ENCODE measurements at places on chromosomes 6 and 20.

DNA sequence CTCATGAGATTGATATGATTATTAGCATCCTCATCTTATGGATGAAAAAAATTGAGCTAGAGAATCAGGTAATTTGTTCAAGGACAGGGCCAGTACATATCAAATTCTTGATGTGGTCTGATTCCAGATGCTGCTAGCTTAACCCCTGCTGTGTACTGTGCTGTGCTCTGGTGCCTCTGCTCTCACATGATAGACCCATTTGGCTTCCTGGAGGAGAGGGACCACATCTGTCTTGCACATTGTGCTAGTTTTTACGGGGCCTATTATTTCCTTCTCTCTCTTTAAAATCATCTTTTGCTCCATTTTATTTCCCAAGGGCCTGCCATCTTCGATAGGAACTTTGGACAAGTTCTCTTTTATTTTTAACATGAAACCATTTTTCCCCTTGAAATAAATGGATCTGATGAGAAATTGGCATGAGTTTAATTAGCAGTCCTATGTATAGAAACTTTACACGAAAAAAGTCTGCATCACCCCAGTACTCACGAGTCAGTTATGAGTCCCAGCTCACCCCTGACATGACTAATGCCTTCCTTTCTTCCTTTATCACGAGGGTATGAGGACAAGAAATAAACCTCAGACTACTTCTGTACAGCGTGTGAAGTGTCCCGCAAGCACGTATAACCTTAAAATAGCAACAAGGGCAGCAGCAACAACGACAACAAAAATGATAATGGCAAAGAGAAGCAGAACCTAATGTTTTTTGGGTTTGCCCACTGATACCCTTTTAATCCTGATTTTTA, 26.5 kb downstream of the CD109 start:
- DNase-seq: no peak

GRCh38 chr6:37858363-37858762, 38.8 kb downstream of the ZFAND3 start:
- no peak for DNase-seq

DNA sequence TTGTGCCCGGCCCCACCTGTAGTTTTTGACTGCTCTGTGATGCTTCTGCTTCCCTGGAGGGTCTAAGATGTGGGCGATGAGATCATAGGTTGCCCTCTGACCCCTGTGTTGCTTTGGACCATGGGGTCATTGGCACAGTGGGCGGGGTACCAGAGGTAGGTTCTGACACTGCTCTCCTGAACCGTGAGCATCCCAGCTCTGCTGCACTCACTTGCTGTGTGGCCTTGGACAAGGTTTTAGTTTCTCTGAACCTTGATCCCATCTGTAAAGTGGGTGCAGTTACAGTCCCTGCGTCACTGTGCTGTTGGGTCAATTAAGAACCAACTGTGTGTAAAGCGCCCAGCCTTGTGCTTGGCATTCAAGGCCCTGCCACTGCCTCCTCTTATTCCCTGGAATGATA, 30.9 kb downstream of the SRC start:
- no peak for DNase-seq

GRCh38 chr6:76220805-76221204, 148.3 kb upstream of the IMPG1 start:
- DNase-seq: no peak

DNA sequence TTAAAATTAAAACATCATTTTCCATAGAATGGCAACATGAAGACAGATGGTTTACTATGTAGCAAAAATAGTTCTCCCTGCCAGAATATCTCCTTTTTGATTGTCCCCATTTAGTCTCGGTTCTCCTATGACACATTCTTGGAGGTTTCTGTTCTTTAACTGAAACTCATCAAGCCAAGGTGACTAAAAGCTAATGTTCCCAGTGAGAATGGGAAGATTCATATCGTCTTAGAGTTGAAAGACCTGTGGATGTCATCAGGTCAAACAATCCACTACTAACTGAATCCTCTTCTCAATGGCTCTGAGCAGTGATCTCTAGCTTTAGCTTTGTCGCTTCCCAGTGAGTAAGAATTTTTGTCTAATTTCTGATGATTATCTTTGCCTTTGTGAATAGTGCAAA, 1.3 kb upstream of the DOK5 start:
- no peak for DNase-seq

DNA sequence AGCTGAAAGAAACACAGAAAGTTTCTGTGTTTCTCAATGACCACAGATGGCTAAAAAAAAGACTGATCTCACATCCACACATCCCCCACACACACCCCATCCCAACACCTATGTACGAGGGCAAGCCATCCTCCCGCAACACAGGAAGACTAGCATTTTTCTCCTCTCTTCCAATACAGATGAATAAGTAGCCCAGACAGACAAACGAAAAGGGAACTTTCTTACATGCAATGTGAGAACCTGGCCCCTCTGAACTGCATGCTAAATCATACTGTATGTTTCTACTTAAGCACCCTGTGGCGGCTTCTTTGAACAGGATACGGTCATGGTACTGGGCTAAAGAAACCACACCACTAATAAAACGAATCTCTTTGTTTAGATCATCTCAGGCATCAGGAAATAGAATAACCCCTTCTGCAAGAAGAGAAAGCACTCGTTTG, 116.2 kb downstream of the GMDS start:
- no peak for DNase-seq

DNA sequence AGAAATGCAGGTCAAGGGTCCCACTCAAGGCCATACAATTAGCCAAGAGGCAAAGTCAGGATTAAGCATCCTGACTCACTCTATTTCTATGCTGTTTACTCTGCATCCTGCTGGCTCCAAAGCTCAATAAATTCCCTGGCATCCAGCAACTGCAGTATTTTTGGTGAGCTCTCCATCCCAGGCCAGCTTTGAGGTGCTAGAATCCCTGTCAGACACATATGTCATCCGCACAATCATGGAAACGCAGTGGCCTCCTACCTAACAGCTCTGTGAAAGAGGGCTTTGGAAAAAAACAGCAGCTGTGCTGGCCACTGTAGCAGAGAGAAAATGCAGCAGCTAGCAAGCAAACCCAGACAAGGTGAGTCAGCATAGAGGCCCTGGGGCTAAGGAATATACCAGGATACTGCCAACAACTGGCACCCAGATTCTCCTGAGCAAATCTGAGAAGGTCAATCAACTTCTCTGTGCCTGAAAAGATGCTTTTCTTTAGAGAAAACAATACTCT, 58.4 kb downstream of the ANKEF1 start:
- DNase-seq: no peak

DNA sequence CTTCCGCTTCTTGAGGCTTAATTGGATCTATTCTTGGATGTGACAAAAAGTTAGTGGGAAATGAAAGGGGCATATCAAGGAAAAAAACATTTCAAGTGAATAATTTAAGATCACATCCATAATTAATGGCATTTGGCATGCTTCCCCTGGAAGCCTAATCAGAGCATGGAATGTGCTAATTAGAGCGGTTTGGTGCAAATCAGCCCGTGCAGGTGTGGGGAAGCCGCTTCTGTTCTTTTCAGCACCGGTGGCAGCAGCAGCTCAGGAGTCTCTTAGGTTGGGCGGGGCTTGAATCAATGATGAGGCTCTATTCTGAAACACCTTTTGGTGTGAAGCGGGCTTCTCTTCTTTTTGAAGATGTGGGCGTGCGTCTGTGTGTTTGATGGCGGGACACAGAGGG, 301.2 kb downstream of the LRFN2 start:
- DNase-seq: peak; percentile 34

- DNase-seq: no peak
Measured at GRCh38 chr20:45032781-45033180, 66.5 kb downstream of the STK4 start.

GRCh38 chr20:3706774-3707507, 5.5 kb downstream of the SIGLEC1 start:
- DNase-seq: no peak

GRCh38 chr6:126396131-126396530, 56.2 kb downstream of the CENPW start:
- no peak for DNase-seq

GRCh38 chr20:44354979-44355497, 461 bp upstream of the HNF4A start:
- no peak for DNase-seq

DNA sequence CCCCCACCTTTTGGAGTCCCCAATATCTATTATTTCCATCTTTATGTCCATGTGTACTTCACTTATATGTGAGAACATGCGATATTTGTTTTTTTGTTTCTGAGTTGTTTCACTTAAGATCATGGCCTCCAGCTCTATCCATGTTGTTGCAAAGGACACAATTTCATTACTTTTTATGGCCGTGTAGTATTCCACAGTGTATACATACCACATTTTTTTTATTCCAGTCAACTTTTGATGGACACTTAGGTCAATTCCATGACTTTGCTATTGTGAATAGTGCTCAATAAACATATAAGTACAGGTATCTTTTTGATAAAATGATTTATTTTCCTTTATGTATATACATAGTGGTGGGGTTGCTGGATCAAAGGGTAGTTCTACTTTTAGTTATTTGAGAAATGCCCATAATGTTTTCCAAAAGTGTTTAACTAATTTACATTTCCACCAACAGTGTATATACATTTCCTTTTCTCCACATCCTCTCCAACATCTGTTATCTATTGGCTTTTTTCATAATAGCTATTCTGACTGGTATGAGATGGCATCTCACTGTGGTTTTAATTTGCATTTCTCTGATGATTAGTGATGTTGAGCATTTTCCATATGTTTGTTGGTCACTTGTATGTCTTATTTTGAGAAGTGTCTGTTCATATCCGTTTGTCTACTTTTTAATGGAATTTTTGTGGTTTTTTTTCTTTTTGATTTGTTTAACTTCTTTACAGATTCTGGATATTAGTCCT, 34.0 kb upstream of the COL10A1 start:
- no peak for DNase-seq

- no peak for DNase-seq
Measured at GRCh38 chr6:163324688-163325389, 89.7 kb upstream of the QKI start.

GRCh38 chr6:138499303-138500018, at the start of gene NHSL1:
Gene NHSL1, minus strand, starts transcription at chr6:138499494. Its CDS starts 204 bp downstream, at chr6:138499290.
- peak; percentile 11 for DNase-seq

DNA sequence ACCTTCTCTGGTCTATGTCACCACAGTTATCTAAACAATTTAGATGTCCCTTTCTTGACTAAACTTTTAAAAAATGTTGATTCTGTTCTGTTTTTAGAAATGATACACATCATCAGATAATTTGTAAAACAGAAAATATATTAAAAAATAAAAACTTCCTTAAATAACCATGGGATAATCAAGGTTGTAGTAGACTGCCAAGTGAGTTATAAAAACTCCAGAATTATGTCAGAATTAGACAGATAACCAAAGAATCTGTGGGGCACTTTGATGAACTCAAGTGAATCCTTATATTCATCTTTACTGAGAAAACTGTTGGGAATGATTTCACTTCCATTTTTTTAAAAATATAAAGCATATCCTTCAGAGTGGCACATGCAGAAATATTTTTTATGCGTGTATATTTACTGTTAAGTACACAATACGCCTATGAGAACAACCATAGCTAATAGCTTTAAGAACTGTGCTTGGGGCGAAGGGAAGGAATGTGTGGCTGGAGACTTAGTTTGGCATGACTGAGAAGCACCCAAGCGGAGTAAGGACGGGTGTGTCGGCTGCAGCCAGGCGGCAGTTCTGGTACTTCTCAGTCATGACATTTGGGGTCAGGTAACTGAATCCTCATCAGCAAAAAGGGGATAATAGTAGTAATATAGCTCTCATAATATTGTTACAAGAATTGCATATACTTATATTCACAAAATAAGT, 604.7 kb upstream of the CITED2 start:
- no peak for DNase-seq

- DNase-seq: no peak
Measured at GRCh38 chr6:151260205-151260604, 20.4 kb downstream of the AKAP12 start.

Data from NCI-H1436 (cell line).